Calu3 (cell line): ENCODE measurements at places on chromosomes 3 and 15.

GRCh38 chr3:152621006-152621868 lies 213.7 kb upstream of the P2RY1 start:
- DNase-seq: peak; percentile 50

DNA sequence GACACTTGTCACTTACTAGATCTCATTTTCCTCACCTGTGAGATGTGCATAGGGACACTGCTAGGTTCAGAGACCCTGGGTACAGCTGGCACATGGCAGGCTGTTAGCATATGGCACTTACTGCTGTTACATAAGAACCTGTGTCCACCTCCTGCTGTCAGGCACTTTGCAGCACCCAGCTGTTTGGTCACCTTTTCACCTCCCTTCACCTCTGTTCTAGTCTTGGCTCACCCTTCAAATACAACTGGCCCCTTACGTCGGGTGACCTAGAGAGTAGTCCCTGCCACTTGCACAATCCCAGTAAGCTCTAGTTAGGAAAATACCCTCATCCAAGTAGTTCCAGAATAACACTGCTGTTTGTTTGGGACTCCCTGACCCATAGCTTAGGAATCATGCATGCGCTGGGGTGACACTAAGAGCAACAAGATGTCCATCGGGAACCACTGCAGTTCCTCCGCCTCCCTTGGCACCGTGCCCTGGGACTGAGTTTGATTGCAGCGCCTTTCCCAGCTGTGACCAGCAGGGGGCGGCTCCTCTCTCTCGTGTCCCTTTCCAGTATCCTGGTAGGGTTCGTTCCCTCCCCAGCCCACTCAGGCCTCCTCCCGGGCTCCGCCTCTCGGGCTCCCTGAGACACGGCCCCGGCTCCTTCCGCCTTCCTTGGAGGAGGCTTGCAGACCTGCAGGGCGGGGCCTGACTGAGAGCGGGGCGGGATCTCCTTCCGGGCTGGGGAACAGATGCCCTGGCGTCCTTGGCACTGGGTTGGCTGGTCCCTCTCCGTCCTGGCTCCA lies 78.6 kb downstream of the ABHD5 start:
- peak; percentile 98 for DNase-seq

- no peak for DNase-seq
These were observed 988.1 kb downstream of the FHIT start for GRCh38 chr3:60263191-60263590.

GRCh38 chr15:49148298-49148697 lies 7.1 kb downstream of the COPS2 start:
- DNase-seq: no peak

DNA sequence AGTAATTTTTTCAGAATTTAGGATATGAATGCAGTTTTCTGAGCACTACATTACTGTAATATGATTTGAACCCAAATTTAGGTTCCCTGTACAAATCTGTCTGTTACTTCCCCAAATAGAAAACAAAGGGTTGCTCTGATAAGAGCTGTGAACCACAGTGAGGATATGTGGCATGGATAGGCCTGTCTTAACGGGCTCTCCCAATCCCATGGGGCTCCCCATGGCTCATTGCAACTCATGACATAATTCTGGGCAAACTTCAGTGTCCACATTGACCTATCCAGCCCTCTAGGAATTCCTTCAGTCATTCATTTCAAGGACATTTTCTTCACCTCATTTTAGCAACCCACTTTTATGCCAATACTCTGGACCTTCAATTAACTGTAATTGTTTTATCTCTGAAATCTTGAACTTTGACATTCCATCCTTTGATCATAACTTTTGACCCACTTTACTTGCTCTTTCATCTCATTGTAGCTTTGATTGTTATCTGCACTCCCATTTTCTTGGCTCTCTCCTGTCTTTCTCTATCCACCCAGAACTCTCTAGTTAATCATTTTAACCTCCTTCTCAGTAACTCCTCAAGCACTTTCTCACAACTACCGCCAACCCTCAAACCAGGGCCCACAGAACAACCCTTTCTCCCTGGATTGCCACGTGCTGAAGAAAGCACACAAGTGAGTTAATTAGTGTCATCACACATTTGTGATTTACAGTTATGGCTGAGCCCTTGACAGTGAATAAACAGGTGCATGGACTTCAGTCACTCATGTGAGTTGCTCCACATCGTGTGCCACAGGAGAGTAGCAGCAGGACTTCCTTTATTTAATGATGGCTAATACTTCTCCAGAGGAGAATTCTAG lies 94.9 kb upstream of the AADACL2 start:
- DNase-seq: no peak

GRCh38 chr3:98602078-98602678 lies 8.8 kb upstream of the CPOX start:
- DNase-seq: peak; percentile 33

DNA sequence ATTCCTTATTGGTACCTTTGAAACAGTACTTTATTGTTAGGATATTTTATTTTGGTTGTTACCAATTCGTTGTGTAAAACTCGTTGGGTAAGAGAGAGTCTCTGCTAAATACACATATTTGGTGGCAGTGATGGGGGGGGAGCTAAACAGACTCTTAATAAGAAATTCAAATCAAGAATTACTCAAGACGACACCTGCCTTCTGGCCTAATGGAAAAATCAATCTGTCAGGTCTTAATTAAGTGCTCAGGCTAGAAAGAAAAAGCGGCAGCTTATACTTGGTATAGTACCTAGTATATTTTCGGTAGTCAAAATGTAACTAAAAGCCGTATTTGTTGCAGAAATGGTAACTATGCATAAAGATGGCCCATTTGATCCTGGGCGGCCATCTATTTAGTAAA lies 18.2 kb downstream of the FOXP1 start:
- DNase-seq: no peak

GRCh38 chr3:170222647-170223541 lies 670 bp downstream of the PRKCI start:
- DNase-seq: peak; percentile 58

DNA sequence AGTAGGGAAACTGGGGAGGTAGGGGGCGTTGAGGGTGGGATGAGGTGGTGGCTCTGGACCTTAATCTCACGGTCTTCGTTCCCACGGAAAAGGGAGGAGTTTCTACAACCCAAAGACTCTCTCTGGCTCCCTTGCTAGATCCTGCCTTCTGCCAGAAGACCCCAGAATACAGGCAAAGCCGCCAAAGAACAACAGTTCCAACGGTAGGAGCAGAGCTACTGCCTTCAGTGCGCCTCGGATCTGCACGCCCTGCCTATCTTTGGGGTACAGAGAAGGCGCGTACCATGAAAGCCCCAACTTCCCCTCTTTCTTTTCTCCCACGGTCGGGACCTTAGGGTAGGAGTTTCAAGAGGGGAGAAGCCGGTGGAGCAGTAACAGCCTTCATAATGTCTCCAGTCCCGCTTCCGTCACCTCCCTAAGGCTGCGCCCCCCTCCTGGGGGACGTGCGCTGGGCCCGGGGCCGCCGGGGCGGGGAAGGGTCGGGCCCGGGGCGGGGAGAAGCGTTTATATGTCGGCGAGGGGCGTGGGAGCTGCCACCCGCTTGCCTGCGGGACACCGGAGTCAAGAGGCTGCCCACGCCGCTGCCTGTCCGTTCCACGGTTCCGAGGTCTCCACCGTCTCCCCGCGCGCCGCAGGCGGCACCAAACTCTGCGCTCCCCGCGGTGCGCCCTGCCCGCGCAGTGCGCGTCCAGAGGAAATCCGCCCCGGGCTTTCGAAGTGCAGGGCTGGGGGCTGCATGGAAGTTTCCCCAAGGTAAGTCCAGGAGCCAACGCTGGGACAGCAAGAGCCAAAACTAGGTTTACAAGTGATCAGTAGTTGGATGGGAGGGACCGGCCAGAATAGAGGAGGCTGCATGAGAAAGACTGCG lies at the start of gene COL6A6:
Gene COL6A6, plus strand, starts transcription at position 533 of the 868 bp plus-strand sequence. CDS start 43,188 bp downstream, outside the sequence.
- DNase-seq: no peak

DNA sequence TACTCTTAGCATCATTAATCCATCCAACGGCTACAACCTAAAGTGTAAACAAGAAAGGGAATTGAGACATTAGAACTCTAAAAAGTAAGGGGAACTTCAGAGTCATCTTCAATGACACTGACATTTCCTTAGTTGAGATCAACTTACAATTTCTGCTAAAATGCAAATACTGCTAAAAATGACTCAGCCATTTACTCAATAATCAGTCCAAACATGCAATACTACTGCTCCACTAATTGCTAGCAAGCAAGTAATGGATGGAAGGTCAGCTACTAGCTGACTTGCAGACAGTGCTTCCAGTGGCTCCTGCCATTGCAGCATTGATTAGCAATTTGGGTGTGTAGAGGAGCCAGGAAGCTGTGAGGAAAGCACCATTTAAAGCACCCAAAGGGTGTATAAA lies 28.4 kb downstream of the CD200R1L start:
- no peak for DNase-seq

- no peak for DNase-seq
These were observed 295.1 kb upstream of the PROK2 start for GRCh38 chr3:72080095-72080494.

- DNase-seq: no peak
These were observed 10.6 kb upstream of the GLCE start for GRCh38 chr15:69149803-69150202.

DNA sequence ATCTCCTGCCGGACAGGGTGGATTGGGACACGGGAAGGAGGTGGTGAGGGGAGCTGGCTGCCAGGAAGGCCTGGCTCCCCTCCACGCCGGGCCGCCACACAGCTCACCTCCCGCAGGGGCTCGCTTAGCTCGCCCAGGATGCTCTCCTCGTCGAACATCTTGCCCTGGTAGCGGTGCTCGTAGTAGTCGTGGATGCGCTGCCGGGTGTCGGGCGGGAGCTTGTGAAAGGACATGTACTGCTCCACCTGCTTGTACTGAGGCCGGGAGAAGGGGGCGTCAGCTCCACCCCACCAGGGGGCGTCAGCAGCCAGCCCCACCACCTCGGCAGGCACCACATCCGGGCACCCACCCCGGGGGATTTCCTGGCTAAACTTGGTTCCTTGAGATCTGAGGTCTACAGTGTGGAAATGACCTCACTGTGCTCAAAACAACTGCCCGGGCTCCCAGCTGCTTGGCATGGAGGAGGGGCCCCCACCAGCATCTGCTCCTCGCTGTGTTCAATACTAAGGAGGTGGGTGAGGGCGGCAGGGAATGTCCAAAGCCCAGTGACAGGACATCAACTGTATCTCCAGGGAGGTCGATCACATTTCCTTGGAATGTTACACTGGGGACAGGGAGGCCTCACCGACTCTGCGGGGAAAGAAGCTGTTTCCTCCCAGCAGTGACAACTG lies 43.4 kb downstream of the HCN4 start:
- peak; percentile 35 for DNase-seq

DNA sequence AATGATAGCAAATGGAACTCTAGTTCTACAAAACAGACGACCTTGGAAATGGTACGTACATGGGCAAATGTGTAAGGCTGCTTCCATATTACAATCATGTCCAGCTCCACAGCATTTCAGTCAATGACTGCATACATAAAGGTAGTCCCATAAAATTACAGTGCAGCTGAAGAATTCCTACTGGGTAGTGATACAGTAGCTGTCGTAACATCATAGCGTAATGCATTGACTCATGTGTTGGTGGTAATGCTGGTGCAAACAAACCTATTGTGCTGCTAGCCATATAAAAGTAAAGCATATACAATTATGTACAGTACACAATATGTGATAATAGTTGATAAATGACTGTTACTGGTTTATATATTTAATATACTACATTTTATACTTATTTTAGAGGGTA lies 18.5 kb downstream of the TTC23 start:
- DNase-seq: no peak

- no peak for DNase-seq
These were observed 48.5 kb downstream of the PTH1R start for GRCh38 chr3:46926039-46926438.

DNA sequence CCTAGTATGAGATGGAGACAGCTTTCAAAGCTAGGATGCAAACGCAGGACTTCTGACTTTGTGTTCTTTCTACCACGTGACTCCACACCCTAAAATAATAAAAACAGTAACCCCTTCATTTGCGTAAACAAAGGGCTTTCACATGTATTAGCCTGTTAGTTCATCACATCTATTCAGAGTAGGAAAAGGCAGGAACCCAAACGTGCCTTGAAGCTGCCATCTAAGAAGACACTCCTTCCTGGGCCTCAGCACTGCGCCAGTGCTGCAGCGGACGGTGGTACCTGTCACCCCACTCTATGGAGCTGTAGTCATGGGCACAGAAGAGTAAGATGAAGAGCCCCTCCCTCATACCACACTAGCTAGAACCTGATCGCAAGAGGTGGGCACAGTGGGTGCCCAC lies 34.3 kb downstream of the PLD1 start:
- DNase-seq: no peak

GRCh38 chr3:19702416-19703078 lies 231.5 kb downstream of the EFHB start:
- DNase-seq: no peak
